ENCODE measurements at places on chromosomes 6 and 20.

DNA sequence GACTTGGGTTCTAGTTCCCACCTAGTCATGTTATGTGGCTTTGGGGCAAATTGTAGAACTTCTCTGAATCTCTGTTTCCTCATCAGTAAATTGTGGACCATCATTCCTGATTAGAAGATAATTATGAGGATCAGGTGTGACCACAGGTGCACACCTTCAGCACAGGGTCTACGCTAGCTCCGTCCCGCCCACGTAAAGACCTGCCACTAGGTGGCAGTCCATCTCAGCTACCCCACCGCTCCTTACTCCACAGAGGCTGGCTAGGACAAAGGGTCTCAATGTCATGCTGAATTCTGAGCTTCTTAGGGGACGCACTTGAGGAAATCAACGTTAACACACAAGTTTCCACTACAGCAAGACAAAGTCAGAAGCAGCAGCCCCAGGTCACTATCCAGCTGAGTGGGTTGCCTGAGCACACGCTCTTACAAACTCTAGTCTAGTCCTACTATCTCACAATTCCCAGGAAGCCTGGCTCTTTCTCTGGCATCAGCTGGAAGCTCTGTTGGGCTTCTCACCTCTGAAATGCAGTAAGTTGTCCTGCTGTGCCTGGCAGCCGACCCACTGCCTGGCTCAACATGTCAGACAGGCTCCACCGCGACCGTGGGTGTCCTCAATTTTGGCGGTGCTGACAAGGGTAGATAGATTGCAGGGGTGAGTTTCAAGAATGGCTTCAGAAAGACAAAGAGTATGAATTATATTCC is 2.0 kb upstream of the PLCG1 start:
- DNase-seq = peak; percentile 68

DNA sequence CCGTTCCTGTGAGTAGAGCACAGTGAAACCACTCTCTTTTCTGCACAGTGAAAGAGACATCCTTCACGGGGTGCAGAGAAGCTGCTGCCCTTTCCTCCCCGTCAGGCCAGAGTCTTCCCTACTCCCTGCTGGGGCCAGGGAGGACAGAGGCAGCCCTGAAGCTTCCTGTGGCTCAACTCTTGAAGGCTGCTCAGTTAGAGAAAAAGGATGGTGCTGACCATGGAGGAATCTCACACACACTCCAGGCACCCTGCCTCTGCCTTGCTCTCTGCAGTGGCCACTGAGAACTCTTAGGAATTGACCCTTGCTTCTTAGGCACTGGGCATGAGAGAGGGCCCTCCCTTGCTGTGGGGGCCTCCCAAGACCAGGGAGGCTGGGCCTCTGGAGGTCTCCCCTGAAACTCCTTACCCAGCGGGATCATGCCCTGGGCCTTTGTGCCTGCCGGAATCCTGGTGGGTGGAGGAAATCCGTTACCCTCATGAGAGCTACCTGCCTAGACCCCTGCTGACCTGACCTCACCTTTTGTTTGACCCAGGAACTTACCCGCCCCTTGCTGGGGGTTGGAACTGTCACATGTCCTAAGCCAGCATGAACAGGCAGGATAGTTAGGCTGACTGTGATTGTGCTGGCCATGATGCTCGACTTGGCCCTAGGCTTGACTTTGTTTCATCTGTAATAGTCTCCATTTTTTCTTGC is 65.0 kb upstream of the CD93 start:
- peak; percentile 1 for DNase-seq

- DNase-seq = no peak
These were observed 19.3 kb upstream of the NEDD9 start for GRCh38 chr6:11251553-11252360.

DNA sequence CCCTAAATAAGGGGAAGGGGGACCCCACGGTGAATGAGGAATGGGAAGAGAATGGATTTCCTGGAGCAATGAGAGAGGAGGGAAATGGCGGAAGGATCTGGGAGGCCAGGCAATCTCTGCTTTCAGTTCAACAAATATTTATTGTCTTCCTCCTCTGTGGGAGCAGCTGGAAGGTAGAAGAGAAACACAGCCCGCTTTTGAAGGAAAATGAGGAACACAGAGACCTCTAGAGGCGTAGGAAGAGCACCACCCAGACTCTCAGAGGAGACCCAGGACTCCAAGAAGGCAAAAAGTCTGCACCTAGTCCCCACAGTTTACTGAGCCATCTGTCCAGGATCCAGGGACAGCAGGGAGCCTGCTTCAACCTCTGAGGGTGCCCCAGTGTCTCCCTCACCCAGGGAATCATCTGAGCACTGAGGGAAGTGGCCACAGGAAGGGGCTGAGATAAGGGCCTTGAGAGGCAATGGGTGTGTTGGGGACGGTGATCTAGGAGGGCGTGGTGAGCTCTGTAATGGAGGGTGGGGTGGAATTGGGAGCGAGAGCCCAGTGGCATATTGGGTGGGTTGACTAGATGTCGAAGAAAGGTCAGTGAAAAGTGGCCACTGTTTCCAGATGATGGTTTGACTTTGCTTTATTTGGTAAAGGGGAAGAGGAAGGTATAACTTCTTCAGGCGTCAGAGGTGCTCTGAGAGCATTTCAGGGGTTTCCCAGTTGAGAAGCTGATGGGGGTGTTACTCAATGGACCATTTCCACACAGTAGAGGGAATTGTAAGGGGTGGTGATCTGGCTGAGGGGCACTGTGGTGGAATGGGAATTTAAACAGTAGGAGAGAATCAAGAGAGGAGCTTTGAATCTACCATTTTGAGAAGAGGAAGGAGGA is 610 bp downstream of the PSORS1C1 start:
- DNase-seq = no peak

- peak; percentile 26 for DNase-seq
These were observed 80.3 kb upstream of the HTR1E start for GRCh38 chr6:86856937-86857563.

DNA sequence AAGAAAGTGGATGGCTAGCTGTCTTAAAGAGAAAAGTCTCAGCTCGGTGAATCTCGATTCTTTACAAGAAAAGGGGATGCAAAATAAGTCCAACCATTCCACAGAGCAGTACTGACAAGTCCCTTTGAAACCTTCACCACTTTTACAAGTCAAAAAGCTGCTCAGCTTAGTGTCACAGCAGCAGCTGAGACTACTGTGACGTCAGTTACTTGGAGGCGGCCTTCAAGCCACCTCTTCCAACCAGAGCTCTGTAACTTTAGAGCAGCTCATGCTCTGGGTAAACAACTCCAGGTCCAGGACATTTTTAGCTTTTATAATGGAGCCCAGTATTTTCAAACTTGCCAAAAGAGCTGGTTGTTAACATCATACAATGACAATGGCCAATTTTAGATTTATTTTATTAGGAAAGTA is at the start of gene KIAA0408:
KIAA0408 (minus strand) TSS at position 159 of the 411 bp plus-strand sequence. CDS start 5,408 bp downstream, outside the sequence.
- DNase-seq = no peak

Data from stimulated activated CD4-positive, alpha-beta T cell treated with anti-CD3 and anti-CD28 coated beads, Interleukin-4, amount 100 ng/mL, for 24 hours (primary cell).